ENCODE measurements at places on chromosomes 5 and 9. TPM values are rescaled to one million over a fixed set of nuclear protein-coding genes. Genes with fewer than 3 reads are reported as not detected.

The REEP2 gene
- 7.1 TPM for total RNA-seq

The CDC20B gene
- 0.09 TPM for total RNA-seq

The ANKRD20A1 gene
- total RNA-seq: 1.8 TPM

The FCHSD1 gene
- 9.8 TPM for total RNA-seq

The NUTM2F gene
- not detected for total RNA-seq

The RASGRF2 gene
- 1.6 TPM for total RNA-seq

The LHX2 gene
- 4.7 TPM for total RNA-seq

The MAP1B gene
- 42.4 TPM for total RNA-seq

The FOXD1 gene
- 12.2 TPM for total RNA-seq

The LCN10 gene
- total RNA-seq: not detected

The EGFLAM gene
- total RNA-seq: 0.21 TPM

The SHLD3 gene
- 2.8 TPM for total RNA-seq

The IFNK gene
- not detected for total RNA-seq

The UBE2QL1 gene
- total RNA-seq: 0.72 TPM

The IFNA2 gene
- not detected for total RNA-seq

The NOXA1 gene
- 1.5 TPM for total RNA-seq

The GRXCR2 gene
- total RNA-seq: not detected

The GPSM1 gene
- total RNA-seq: 14.2 TPM

The MARCOL gene
- not detected for total RNA-seq

The GFPT2 gene
- total RNA-seq: 49.9 TPM

The CCL28 gene
- 0.09 TPM for total RNA-seq

The SLC36A2 gene
- total RNA-seq: not detected

The CTSV gene
- total RNA-seq: 13.6 TPM

The PFN3 gene
- total RNA-seq: not detected

The CETN3 gene
- total RNA-seq: 20.4 TPM

The LCN6 gene
- total RNA-seq: not detected

The PSIP1 gene
- 55.6 TPM for total RNA-seq

The GALNT12 gene
- total RNA-seq: 2.9 TPM
